ENCODE measurements at places on chromosomes 4 and X.

DNA sequence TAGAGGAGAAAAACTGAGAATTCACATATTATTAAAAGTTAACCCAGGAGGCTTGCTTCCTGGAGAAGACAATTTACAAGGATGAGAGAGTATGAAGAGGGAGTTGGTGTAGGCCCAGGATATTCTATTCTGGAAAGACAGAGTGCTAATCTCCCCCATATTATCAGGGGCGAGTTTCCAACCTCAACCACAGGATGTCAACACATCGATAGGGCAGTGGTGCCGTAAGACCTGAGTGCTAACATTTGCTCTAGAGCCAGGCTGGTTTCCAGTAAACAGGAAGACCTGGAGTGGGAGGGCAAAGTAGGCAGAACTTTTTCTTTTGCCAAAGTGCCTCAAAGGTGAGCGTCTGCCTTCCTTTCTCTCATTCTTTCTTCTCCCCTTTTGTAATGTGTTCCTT lies 2.8 kb upstream of the AWAT1 start:
- H3K4me3 ChIP-seq, result no peak overlapping the region
- H3K27ac ChIP-seq, result no peak overlapping the region
- H3K4me1 ChIP-seq, result no peaks in the 10 kb centered on the region
- no peaks in the 10 kb centered on the region for H3K27me3 ChIP-seq

- DNase-seq, result no peak
- H3K36me3 ChIP-seq, result no peaks in the 10 kb centered on the region
- no peaks in the 10 kb centered on the region for H3K4me1 ChIP-seq
- H3K27me3 ChIP-seq, result no peaks in the 10 kb centered on the region
- H3K4me3 ChIP-seq, result no peak overlapping the region
Observed at GRCh38 chrX:78237127-78237526, 90.3 kb downstream of the CYSLTR1 start.

GRCh38 chrX:43835559-43835958 lies 46.7 kb downstream of the MAOB start:
- no peak for DNase-seq
- no peak overlapping the region for H3K27ac ChIP-seq
- H3K36me3 ChIP-seq, result no peaks in the 10 kb centered on the region
- peaks cover 7% of the 10 kb centered on the region for H3K4me1 ChIP-seq
- no peak overlapping the region for H3K4me3 ChIP-seq
- H3K27me3 ChIP-seq, result no peaks in the 10 kb centered on the region

DNA sequence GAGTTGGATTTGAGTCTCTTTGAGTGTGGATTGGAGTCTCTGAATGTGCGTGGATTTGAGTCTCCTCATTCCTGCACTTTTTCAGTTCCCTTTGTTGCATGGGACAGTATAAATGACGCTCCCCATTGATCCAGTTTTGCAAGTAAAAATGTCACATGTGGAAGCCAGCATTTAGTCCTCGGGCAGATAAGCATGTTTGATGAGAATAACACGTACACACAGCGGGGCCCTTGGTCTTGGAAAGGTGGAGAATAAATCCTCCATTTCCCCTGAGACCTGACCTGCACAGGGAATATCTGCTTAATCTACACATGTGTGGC lies 8.1 kb downstream of the P2RY8 start:
- no peaks in the 10 kb centered on the region for H3K4me1 ChIP-seq
- no peaks in the 10 kb centered on the region for H3K36me3 ChIP-seq
- no peaks in the 10 kb centered on the region for H3K27me3 ChIP-seq
- H3K27ac ChIP-seq, result no peak overlapping the region
- DNase-seq, result no peak
- no peak overlapping the region for H3K4me3 ChIP-seq

DNA sequence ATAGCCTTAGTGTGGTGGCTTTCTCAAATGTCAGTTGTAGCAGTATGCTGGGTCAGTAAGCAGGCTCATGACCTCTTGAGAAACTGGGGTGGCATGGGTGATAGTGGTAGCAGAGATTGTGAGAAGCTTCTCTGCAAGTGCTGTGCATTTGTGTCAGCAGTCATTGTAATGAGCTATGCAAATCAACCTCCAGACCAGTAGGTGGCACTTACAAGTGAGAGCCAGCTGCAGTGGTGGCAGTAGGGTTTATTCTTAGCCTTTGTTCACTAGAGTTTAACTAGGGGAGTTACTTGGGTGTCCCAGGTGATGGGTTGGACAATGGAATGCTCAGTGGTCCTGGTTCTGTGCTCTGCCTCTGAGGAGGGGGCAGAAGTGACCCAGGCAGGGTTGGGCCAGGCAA lies 818.7 kb downstream of the PCDH7 start:
- DNase-seq, result no peak
- no peak overlapping the region for H3K27ac ChIP-seq
- H3K27me3 ChIP-seq, result no peaks in the 10 kb centered on the region
- no peaks in the 10 kb centered on the region for H3K36me3 ChIP-seq

- peaks cover 68% of the 10 kb centered on the region for H3K4me1 ChIP-seq
- DNase-seq, result no peak
- H3K27me3 ChIP-seq, result no peaks in the 10 kb centered on the region
- peak overlapping the region; percentile 54 for H3K4me3 ChIP-seq
- no peaks in the 10 kb centered on the region for H3K36me3 ChIP-seq
- peak overlapping the region; percentile 82 for H3K27ac ChIP-seq
Observed at GRCh38 chrX:57905141-57905540, 5.1 kb downstream of the ZXDA start.

- no peak overlapping the region for H3K27ac ChIP-seq
- H3K27me3 ChIP-seq, result no peaks in the 10 kb centered on the region
- no peak overlapping the region for H3K4me3 ChIP-seq
- no peaks in the 10 kb centered on the region for H3K4me1 ChIP-seq
Observed at GRCh38 chr4:18250564-18250963, 229.0 kb upstream of the LCORL start.

DNA sequence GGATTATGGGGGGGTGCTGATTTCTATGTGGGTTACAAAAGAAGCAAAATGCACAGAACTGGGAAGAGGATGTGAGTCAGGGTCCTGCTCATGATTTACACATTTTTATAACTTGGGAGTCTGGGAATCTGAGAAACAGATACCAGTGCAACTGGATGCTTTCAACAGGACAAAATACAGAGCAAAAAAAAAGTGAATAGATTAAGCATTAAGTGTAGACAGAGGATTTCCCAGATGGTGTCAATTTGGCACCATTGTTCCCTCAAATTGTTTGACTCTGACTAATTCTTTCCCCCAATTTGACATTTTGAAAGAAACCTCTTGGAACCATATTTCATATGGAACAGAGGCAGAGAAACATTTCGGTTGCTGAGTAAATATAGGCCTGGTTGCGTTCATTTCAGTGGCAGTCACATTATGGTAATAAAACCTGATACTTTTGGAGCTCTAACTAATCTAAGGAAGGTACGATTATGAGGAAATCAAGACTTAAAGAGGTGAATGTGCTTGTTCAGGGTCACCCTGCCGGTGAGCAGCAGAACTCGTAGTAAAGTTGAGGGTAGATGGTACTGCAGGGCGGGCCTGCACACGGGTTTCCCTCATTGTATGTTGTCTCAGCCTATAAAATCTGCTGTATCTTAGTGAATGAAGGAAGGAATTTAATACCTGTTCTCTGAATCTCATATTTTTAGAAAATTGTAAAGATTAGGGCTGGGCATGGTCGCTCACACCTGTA lies 18.7 kb upstream of the CDKL5 start:
- H3K4me1 ChIP-seq, result no peaks in the 10 kb centered on the region
- no peak overlapping the region for H3K4me3 ChIP-seq
- no peaks in the 10 kb centered on the region for H3K36me3 ChIP-seq
- no peaks in the 10 kb centered on the region for H3K27me3 ChIP-seq
- no peak overlapping the region for H3K27ac ChIP-seq

- no peak overlapping the region for H3K27ac ChIP-seq
- no peaks in the 10 kb centered on the region for H3K27me3 ChIP-seq
- no peaks in the 10 kb centered on the region for H3K36me3 ChIP-seq
- no peak overlapping the region for H3K4me3 ChIP-seq
Observed at GRCh38 chrX:103941201-103941975, 21.0 kb upstream of the TMSB15B start.

- no peak for DNase-seq
- H3K4me1 ChIP-seq, result no peaks in the 10 kb centered on the region
- H3K36me3 ChIP-seq, result no peaks in the 10 kb centered on the region
Observed at GRCh38 chr4:168092176-168092712, at the start of gene ANXA10. Gene ANXA10 (plus strand): TSS chr4:168092537. CDS start chr4:168092701, 164 bp downstream.

DNA sequence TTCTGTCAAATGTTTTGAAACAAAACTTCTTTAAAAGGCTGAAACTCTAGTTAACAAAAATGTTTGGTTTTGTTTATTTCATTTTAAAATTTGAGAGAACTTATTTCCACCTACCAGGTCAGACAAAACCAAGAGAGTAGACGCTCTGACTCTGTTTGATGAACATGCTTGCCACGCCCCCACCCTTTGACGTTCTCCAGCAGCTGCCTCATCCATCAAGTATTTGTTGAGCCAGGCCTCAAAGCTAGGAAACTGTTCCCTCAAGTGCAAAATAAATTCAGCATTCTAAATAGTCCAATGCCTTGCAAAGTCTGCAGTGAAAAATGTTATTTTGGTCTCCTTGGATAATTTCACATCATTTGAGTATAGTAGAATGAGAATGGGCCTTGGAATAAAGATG lies 121.6 kb downstream of the GUCY2F start:
- H3K4me1 ChIP-seq, result no peaks in the 10 kb centered on the region
- no peaks in the 10 kb centered on the region for H3K36me3 ChIP-seq
- no peak for DNase-seq
- H3K4me3 ChIP-seq, result no peak overlapping the region
- no peak overlapping the region for H3K27ac ChIP-seq

DNA sequence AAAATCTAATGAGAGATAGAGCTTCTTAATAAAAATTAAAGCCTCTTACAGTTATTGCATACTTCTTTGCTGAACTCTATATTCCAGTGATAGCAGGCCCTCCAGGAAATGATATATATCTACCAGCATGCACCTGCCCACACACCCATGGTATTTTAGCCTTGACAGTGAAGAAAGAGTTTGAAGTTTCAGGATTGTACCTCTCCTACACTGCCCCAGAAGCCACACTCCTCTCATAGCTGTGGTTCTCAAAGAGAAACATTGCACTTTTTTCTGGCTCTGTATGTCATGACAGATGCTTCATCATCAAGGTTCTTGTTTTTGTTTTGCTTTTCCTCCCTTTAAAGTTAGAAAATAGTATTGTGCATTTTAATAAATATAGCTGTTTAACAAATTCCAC lies 34.0 kb downstream of the INPP4B start:
- DNase-seq, result no peak
- no peak overlapping the region for H3K27ac ChIP-seq
- H3K27me3 ChIP-seq, result no peaks in the 10 kb centered on the region
- peaks cover 19% of the 10 kb centered on the region for H3K4me1 ChIP-seq
- no peaks in the 10 kb centered on the region for H3K36me3 ChIP-seq

DNA sequence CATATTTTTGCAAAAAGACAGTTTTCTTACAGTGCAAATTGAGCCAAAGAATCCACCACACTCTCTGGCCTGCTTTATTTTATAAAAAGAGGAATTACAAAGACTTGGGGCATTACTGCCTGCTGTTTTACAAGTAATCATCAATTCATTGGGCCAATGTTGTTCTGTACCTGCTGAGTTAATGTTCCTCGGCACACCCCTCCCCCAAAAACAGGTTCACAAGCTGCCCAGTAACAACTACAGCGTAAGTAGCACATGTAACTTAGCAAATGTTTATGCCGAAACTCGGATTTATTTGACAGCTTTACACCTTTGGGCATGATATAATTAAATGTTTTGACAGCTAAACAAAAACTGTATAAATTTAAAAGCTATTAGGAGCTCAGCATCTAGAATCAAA lies 214.6 kb upstream of the MAB21L2 start:
- DNase-seq, result no peak
- no peak overlapping the region for H3K4me3 ChIP-seq
- no peak overlapping the region for H3K27ac ChIP-seq
- no peaks in the 10 kb centered on the region for H3K27me3 ChIP-seq
- H3K4me1 ChIP-seq, result no peaks in the 10 kb centered on the region
- no peaks in the 10 kb centered on the region for H3K36me3 ChIP-seq

GRCh38 chrX:68929332-68930150 lies 100.7 kb downstream of the EFNB1 start:
- peak; percentile 19 for DNase-seq
- H3K36me3 ChIP-seq, result no peaks in the 10 kb centered on the region
- H3K27ac ChIP-seq, result peak overlapping the region; percentile 81
- H3K27me3 ChIP-seq, result no peaks in the 10 kb centered on the region
- peaks cover 49% of the 10 kb centered on the region for H3K4me1 ChIP-seq

DNA sequence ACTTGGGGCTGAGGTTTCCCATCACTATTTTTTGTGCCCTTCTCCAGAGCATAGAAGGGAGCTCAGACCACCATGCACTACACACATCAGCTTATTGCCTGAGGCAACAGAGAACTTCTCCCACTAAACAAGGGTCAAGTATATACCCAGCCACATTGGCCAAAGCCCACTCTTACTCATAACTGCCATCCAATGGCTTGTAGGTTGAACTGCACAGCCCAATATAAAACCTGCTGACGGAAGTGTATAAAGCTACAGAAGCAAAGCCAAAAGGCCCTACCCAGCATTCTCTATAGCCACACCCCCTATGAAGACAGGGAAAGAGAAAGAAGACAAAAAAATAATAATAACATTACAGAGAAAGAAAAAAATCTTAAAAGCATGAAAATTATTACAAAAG lies 139.7 kb downstream of the LRBA start:
- no peaks in the 10 kb centered on the region for H3K27me3 ChIP-seq
- no peak overlapping the region for H3K4me3 ChIP-seq
- H3K4me1 ChIP-seq, result peaks cover 9% of the 10 kb centered on the region
- peak overlapping the region; percentile 81 for H3K27ac ChIP-seq
